Hematopoietic multipotent progenitor cell treated with erythropoietin and hydrocortisone succinate and interleukin-3 and kit ligand, for 17 days (in vitro differentiated cells): ENCODE measurements at places on chromosomes 3 and 15.

DNA sequence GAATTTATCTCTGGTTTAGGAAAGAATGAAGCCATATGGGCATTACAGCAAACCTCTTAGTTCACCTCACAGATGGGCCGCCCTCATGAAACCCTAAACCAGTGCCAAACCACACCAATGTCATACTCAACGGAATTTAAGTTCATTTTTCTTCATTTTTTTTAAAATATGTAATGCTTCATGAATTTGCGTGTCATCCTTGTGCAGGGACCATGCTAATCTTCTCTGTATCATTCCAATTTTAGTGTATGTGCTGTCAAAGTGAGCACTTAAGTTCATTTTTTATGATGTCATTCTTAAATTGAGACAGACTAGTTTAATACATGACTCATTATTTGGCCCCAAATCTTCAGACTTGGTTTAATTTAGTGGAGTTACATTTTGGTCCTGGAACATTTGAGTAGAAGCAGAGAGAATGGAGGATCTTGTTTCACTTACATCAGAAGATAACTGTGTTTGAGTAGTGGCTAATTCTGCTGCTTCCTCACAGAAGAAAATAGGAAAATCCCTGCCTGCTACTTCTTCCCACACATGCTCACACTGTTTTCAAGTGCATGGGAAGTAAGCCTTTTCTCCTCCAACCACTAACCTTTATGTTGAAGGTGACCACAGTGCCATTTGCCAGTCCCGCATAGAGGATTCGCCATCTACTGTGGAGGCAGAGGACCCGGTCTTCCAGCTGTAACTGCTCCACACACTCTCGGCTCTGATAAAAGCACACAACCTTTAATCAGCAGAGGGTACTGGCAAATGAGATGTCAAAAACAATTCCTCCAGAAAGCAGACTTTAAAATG lies 63.3 kb downstream of the ZNF106 start:
- no peak for DNase-seq

GRCh38 chr3:48555949-48556795 lies 431 bp downstream of the PFKFB4 start:
- DNase-seq = peak; percentile 12

DNA sequence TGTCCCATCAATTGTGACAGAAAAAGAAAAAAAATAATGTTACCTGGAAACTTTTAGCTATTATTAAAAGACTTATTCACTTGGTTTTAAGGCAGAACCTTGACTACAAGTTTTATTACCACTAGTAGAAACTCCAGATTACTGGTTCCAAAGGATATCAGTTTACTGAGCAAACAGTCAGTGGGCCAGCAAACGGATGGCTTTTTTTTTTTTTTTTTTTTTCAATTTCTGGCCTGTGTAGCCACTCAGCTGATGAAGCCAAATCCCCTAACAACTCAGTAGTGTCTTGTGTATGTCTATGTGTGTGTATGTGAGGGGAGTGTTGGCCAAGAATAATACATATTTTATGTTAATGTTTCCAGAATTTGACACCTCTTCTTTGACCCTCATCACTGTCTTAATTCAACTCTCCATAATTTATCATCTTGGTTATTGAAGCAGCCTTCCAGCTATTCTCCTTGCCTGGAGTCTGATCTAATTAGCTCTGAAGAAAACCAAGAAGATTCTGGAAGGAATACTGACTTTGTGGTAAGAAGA lies 724.9 kb downstream of the NSUN3 start:
- no peak for DNase-seq

GRCh38 chr3:157311633-157312375 lies 124.8 kb upstream of the PTX3 start:
- DNase-seq = no peak

- DNase-seq = no peak
Observed at GRCh38 chr3:127847236-127847720, 25.0 kb upstream of the MGLL start.

GRCh38 chr3:127848131-127849129 lies 26.1 kb upstream of the MGLL start:
- DNase-seq = no peak
